Stimulated activated naive CD4-positive, alpha-beta T cell treated with Interleukin-2 at 50 U/mL for 16 hours (primary cell): ENCODE measurements at places on chromosomes 13 and 19.

GRCh38 chr13:64311112-64311511, 2895.5 kb upstream of the PCDH20 start:
- DNase-seq, result no peak

GRCh38 chr13:70666883-70667556, 558.8 kb upstream of the KLHL1 start:
- DNase-seq, result no peak

- peak; percentile 17 for DNase-seq
These were observed 3.8 kb downstream of the BCAT2 start for GRCh38 chr19:48806818-48807589.

- peak; percentile 27 for DNase-seq
These were observed 53.2 kb upstream of the SHKBP1 start for GRCh38 chr19:40523322-40524047.

DNA sequence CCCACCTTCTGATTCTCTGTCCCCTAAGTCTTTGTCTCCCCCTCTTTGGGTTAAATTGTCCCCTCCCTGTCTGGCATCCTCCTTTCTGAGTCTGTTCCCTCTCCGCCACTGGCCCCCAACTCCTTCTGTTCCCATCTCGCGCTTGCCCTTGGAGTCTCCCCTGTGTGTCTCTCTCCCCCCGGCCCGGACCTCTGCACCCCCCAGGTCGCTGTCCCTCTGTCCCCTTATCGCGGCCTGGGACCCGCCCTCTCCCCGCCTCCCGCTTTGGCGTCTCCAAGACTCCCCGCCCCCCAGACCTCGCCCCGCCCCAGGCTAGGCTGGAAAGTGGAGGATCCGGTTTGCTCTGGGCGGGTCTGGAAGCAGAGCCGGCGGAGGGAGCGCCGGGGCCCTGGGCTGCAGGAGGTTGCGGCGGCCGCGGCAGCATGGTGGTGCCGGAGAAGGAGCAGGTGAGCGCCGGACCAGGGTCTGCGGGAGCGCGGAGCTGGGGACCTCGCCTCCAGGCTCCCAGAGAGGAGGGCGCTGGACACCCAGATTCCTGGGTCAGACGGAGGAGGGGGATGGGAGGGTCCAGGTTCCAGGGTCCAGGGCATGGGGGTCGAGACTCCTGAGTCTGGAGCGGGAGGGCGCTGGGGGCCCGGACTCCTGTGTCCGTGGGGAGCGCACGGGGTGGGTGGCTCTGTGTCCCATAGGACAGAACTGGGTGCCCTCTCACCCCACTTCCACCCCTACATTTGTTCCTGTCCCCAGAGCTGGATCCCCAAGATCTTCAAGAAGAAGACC, at the start of gene TRPM4:
TSS of gene TRPM4 (plus strand) at position 348 of the 780 bp plus-strand sequence. CDS start at position 423, 75 bp downstream.
- DNase-seq, result peak; percentile 37

- no peak for DNase-seq
These were observed 13.5 kb upstream of the MLNR start for GRCh38 chr13:49206641-49207040.

DNA sequence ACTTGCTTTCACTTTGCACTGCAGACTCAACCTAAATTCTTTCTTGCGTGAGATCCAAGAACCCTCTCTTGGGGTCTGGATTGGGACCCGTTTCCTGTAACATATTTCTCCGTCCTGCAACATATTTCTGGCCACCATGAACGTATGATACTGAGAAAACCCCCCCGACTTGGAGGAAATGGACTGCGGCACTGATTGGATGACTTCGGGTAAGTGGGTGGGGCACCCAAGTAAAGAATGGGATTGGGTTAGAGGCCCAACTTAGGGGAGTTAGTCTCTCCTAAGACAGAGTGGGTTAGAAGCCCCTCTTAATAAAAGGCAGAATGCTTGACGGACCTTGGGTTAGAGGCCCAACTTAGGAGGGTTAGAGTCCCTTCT, 690.4 kb downstream of the UQCRFS1 start:
- no peak for DNase-seq

DNA sequence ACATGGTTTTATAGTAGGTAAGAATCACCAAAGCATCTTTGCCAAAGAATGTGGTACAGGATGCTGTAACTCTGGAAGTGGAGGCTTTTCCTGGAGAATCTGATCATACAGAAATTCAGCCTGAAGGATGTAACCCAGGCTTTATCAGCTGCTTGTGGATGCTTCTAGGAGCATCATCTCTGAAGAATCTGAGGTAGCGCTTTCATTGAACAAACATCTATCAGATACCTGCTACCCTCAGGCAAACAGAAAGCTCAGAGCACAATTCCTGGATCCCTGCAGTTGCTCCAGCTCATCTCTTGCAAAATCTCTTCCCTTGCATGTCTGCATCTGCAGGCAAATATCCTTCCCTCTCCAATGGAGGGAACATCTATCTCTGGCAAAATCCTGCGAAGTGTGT, 9.3 kb downstream of the FAM124A start:
- no peak for DNase-seq

DNA sequence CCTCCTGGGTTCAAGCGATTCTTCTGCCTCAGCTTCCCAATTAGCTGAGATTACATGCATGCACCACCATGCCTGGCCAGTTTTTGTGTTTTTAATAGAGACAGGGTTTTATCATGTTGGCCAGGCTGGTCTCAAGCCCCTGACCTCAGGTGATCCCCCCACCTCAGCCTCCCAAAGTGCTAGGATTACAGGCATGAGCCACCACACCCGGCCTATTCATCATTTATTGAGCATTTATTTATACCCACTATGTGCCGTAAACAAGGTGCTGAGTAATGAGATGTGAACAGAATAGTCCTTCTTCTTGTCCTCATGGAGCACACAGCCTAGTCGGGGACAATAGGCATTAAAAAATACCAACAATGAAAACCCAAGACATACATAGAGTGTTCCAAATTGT, 25.6 kb downstream of the ACTN4 start:
- no peak for DNase-seq

DNA sequence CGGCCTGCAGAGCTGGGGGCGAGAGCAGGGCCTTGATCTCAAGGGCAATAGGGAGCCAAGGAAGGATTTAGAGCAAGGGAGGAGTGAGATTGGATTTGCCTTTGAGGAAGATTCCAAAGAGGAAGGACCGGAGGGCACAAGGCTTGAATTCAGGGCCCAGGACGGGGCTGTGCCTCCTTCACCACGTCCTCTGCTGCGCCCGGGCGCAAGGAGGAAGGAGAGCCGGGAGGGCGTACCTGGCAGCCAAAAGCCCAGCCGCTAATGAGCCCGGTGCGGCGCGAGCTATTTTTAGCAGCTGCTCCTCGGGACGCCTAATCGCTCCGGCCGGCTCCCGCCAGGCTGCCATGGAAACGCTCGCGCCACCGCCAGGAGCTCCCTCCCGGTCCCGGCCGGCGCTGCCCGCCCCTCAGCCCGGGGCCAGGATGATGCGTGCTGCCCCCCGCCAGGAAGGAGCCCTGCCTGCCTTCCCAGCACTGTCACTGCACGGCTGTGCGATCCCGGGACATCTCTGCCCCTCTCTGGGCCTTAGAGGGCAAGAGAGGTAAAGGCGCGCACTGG, 31.3 kb downstream of the TINCR start:
- no peak for DNase-seq

DNA sequence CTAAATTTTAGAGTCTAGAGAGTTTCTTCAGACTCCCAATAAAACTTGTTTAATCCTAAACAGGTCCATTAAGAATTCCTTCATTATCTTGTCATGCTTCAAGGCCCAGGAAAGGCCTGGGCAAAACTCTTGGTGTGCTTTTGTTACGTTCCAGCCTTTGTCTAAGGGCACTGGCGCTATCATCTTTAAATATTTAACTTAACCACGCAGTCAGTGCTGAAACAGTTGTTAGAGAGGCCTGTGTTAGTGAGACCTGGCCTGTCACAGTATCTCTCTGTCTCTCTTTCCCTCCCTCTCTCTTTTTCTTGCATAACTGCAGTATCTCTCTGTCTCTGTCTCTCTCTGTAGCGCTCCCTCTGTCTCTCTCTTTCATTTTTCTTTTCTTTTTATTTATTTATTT, 8.2 kb upstream of the OR1M1 start:
- no peak for DNase-seq

DNA sequence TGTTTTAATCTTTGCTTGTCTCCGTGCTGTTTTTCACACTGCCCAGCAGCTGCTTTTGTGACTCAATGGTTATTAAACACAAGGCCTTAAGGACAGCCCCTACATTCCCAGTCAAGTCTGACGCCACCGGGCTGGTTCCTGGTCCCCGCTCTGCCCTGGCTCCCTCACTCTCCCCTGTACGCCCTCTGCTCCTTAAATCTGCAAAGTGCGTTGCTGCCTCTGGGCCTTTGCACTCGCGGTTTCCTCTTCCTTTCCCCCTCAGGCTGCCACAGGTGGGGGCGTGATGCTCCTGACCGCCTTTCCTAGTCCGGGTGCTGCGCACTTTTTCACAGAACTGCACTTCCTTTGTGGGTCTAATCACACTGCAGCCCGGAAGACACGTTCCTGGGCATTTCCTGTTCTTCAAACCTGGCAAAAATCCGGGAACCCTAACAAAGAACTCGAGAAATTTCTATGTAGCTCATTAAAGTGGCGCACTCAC, 25.6 kb downstream of the NOSIP start:
- peak; percentile 33 for DNase-seq

- no peak for DNase-seq
These were observed 721.1 kb downstream of the EFNB2 start for GRCh38 chr13:105814219-105814901.

DNA sequence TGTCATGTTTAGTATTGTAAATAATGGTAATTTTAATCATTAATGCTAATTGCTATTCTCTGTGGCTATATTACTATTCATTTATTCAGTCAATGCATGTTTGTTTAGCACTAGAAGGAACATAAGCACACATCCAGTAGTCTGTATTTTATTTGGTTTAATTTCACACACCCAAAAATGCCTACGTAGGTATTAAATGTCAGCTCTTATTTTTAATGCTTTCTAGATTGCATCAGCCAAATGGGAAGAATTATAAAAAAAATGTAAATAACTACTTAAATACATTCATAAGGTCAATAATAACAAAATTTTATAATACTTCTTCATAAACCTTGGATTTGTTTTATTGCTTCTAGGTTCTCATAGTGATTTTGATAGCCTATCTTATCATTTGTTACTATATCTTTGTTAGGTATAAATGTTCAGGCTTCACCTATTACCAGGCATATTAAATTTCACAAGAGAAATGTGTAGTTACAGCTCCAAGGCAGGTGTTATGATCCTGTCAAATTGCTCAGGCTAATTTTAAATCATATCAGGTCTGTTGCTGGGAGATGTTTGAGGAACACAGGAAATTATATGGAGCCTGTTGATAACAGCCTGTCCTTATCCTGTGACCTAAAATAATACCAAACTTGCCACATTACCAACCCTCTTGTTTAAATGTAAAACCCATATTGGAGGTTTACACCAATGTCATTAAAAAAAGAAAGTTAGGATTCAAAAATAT, 34.4 kb downstream of the ITGBL1 start:
- DNase-seq, result no peak

GRCh38 chr13:74003374-74003773, 130.8 kb downstream of the KLF12 start:
- no peak for DNase-seq

- DNase-seq, result no peak
These were observed 6.6 kb upstream of the ZFP36 start for GRCh38 chr19:39400061-39400460.

DNA sequence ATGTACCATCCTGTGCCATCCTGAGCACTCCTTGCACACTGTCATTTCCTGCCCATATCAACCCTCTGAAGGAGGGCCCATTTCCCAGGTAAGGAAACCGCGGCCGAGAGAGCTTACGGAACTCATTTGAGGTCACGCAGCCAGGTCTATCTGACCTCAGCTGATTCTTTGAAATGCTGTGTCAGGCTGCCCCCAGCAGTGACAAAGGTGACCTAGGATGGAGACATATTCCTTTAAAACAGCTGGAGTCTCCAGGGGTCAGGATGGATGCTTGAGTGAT, 42.2 kb upstream of the VSTM2B start:
- no peak for DNase-seq

DNA sequence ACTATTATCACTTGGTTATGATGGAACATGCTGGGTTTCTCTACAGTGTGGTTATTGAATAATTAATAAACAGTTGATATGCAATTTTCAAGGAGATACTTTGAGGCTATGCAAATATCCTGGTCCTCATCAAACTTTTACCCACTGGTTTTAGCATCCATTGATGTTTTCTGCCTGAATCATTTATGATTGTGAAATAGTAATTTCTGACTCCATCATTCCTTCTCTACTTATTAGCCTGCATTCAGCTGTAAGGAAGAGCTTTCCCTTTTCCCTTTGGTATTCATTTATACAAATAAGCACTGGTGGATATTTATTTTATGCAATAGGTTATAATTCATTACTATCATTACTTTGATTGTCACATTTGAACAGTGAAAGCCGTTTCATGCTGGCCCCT, 13.9 kb upstream of the DNAJC15 start:
- DNase-seq, result no peak

- no peak for DNase-seq
These were observed 226.7 kb downstream of the RFC3 start for GRCh38 chr13:34044660-34045080.

- no peak for DNase-seq
These were observed 65.6 kb downstream of the RBM26 start for GRCh38 chr13:79340490-79340889.
